ENCODE measurements at places on chromosomes 2 and 18.

GRCh38 chr2:54284826-54285225, 28.8 kb upstream of the TSPYL6 start:
- H3K36me3 ChIP-seq = no peaks in the 10 kb centered on the region
- DNase-seq = no peak
- H3K27me3 ChIP-seq = no peaks in the 10 kb centered on the region
- no peak overlapping the region for H3K4me3 ChIP-seq
- H3K4me1 ChIP-seq = no peaks in the 10 kb centered on the region
- no peak overlapping the region for H3K27ac ChIP-seq

- no peak overlapping the region for H3K4me3 ChIP-seq
- H3K36me3 ChIP-seq = no peaks in the 10 kb centered on the region
- no peaks in the 10 kb centered on the region for H3K27me3 ChIP-seq
- H3K4me1 ChIP-seq = no peaks in the 10 kb centered on the region
Measured at GRCh38 chr2:177908182-177908581, 164.4 kb downstream of the PDE11A start.

DNA sequence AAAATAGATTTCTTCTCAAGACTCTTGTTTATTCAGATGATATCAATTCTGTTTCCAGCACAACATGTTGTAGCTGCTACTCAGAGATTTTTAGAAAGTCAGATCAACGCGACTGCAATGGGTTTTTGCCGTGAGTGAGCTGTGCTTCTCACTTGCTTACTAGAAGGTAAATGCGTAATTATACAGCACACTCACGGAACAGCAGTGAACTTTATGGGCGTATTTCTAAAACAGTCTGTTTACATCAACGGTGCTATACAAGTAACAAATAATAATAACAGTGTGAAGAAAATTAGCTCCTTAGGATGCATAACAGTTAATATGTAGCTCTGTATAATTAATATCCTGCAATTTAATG, 533.6 kb downstream of the RNF144A start:
- H3K27me3 ChIP-seq = no peaks in the 10 kb centered on the region
- H3K36me3 ChIP-seq = no peaks in the 10 kb centered on the region
- no peak overlapping the region for H3K27ac ChIP-seq
- H3K4me3 ChIP-seq = no peak overlapping the region
- DNase-seq = no peak

DNA sequence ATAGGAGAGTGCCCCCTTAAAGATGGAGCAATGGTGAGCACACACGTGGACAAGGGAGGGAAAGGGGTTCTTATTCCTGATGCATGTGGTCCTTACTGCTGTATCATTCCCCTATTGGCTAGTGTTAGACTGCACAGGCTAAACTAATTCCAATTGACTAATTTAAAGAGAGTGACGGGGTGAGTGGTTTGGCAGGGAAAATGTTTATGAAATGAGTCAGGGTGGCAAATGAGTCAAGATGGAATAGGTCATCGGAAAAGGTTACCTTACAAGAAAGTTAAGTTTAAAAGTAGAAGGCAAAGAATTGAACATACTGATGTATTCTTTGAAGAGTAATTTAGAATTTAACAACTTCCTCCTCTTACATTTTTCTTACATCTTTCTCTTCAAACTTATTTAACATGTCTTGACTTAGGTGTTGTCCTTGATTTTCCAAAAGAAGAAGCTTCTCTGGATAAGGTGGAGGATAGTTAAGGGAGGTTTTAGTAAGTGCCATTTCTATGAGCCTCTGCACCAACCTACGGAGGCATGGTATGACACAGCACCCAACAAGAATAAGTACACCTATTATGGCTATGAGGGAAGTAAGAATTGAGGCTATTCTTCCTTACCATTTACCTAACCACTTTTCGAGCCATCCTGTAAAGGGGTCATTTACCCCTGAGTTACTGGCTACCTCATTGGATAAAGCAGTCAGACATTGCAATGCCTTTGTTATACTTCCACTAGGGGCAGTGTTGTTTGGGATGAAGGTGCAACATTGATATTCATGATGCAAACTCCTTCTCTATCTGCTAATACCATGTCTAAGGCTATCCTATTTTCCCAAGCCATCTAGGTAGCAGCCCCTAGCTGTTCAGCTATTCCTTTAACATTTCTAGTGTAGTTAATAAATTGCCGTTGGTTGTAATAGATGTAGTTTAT, 1345.8 kb upstream of the LRRTM1 start:
- H3K4me1 ChIP-seq = no peaks in the 10 kb centered on the region
- no peak overlapping the region for H3K4me3 ChIP-seq
- H3K27ac ChIP-seq = no peak overlapping the region
- H3K27me3 ChIP-seq = no peaks in the 10 kb centered on the region
- H3K36me3 ChIP-seq = no peaks in the 10 kb centered on the region

GRCh38 chr18:48543228-48543627, 4.4 kb downstream of the CTIF start:
- no peaks in the 10 kb centered on the region for H3K27me3 ChIP-seq
- DNase-seq = no peak
- H3K36me3 ChIP-seq = no peaks in the 10 kb centered on the region

- no peak overlapping the region for H3K4me3 ChIP-seq
- no peaks in the 10 kb centered on the region for H3K36me3 ChIP-seq
- no peaks in the 10 kb centered on the region for H3K27me3 ChIP-seq
Measured at GRCh38 chr2:141496810-141497209, 634.0 kb downstream of the LRP1B start.

DNA sequence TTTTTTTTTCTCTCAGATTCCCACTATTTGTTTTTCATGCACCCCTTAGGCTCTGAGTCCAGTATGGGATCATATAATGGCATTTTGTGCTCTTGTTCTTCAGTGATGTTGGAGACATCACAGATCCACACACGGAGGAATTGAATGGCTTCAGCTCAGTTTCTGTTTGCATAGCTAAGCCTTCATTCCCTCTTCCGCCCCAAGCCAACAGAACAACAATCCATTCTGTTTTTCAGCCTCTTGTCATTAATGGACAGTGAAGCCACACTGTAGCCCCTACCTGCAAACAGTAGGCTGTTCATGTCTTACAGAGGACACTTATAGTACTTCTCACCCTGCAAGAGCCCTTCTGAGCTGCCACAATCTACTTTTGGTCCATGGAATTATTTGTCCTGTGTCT, 64.0 kb upstream of the ZSWIM2 start:
- DNase-seq = no peak
- H3K27me3 ChIP-seq = no peaks in the 10 kb centered on the region
- H3K4me3 ChIP-seq = no peak overlapping the region
- H3K27ac ChIP-seq = no peak overlapping the region
- H3K36me3 ChIP-seq = no peaks in the 10 kb centered on the region
